NCI-H774 (cell line): ENCODE measurements at places on chromosomes 12 and 14.

- no peak for DNase-seq
Observed at GRCh38 chr12:80659512-80660063, 47.8 kb upstream of the MYF6 start.

GRCh38 chr12:11954181-11954580, 116.6 kb upstream of the BCL2L14 start:
- DNase-seq = no peak

- DNase-seq = no peak
Observed at GRCh38 chr12:85275374-85275773, 4.6 kb upstream of the ALX1 start.

- DNase-seq = no peak
Observed at GRCh38 chr12:49934505-49934904, 16.0 kb upstream of the AQP2 start.

DNA sequence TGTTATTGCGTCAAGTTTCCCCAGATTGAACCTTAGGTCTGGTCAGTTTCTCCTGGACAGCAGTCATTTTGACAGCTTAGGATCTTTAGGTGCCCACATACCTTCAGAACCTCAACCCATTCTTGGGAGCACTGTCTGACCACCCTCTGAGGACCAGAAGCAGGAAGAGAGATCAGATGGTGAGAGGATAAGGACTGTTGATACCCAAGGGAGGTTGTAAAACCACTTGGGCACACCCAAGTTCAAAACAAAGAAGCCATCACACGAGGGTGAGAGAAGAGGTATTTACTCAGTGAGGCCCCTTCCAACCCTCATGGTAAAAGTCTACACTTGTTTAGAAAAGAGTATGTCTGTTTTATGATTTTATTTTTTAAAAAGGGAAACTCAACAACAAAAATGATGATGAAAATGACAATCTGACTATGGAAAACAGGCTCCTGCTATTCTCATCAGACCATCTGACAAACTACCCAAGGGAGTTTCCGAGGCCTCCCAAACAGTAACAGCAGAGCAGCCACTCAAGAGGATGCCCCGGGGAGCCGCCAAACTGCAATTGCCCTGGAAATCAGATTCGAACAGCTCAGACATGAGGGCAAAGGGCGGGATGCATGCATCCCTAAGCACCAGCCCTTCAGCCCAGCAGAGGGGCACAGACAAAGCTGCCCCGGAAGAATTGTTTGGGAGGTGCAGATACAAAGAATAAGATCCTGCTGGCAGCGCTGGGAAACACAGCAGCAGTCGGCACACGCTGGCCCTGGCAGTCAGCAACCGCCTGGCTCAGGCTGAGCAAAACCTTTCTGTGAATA, 162.6 kb upstream of the PLEKHG7 start:
- DNase-seq = no peak

DNA sequence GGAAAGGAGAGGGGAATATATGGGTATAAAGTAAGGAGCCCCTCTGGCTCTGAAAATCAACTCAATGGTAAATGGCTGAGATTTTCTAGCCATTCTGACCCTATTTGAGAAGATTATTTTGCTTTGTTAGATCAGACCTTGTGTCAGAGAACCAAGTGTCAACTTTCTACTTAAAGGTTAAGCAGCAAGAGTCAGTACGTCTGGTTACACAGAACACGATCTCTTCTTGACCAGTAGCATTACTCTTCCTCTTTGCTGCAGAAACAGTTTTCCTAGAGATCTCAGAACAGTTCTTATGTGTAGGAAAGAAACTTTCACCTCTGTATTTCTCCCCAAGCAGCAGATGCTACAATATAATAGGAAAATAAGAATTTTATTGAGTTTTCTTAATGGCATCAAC, 47.4 kb upstream of the BTG1 start:
- DNase-seq = no peak

GRCh38 chr12:17976202-17976601, 113.8 kb downstream of the RERGL start:
- DNase-seq = no peak

- DNase-seq = no peak
Observed at GRCh38 chr12:104582739-104583138, 126.0 kb downstream of the CHST11 start.

GRCh38 chr14:103444837-103445524, 59.8 kb downstream of the MARK3 start:
- DNase-seq = no peak

DNA sequence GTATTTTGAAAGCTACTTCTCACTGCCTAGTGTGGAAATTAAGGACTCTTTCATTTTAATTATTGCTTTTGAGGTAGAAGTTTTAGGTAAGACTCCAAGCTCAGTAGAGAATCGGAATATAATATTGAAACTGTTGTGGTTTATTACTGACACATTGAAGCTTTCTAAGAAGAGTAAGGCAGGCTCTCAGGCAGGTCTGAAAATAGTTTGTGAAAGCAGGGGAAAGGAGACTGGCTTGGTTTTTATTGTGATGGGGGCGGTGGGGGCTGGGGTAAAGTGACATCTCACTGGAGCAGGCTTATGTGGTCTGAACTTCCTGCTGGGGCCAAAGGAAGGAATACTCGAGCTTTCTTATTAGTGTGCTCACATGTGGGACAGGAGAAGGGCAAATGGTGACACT, 79.5 kb downstream of the OTOGL start:
- DNase-seq = no peak

- no peak for DNase-seq
Observed at GRCh38 chr12:31431721-31432240, 105.8 kb upstream of the SINHCAF start.

- peak; percentile 48 for DNase-seq
Observed at GRCh38 chr14:32202491-32202997, 525 bp downstream of the RNU6-8 start.

- no peak for DNase-seq
Observed at GRCh38 chr12:42278128-42278510, 40.1 kb upstream of the YAF2 start.

- no peak for DNase-seq
Observed at GRCh38 chr12:90868626-90869025, 86.3 kb downstream of the CCER1 start.

GRCh38 chr12:64672925-64673409, 62.7 kb downstream of the RASSF3 start:
- peak; percentile 83 for DNase-seq

DNA sequence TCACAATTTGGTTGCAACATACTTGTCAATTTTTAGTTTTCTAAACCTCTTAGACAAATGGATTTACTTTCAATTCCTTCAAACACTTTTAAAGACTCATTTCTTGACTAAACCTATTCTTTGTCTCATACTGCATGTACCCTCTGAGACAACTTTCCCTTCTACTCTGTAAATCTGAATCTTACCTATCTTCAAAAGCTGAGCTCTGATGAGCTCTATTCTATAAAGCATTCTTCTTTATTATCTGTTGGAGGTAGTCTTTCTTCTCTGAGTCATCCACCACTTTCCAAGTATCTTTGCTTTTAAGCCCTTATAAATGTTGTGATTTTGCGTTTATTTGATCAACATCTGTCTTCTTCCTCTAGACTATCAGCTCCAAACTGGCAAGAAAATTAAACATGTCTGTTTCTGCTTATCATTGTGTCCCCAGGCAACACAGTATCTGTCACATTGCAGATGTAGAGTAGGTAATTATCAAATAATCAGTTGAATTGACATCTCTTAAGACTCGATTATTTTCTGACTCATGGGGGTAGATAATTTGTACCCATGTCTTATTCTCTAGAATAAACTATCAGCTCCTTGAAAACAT, 265.6 kb upstream of the FAR2 start:
- no peak for DNase-seq

DNA sequence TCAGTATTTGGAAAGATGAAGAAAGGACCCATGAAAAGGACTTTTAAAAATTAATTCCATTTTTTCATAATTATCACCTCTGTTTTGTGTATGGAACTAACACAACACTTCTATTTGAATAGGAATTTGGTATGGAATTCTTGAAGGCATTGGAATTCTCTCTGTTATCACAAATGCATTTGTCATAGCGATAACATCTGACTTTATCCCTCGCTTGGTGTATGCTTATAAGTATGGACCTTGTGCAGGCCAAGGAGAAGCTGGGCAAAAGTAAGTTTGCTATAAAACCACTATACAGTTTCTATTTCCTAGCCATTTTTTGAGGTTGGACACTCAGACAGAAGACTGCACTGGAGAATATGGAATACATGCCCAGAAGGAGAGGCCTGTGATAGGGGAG, 98.6 kb downstream of the SLC5A8 start:
- DNase-seq = no peak

GRCh38 chr14:101504096-101504948, 57.0 kb upstream of the DIO3 start:
- no peak for DNase-seq
